ENCODE measurements at places on chromosomes 3 and 15.

DNA sequence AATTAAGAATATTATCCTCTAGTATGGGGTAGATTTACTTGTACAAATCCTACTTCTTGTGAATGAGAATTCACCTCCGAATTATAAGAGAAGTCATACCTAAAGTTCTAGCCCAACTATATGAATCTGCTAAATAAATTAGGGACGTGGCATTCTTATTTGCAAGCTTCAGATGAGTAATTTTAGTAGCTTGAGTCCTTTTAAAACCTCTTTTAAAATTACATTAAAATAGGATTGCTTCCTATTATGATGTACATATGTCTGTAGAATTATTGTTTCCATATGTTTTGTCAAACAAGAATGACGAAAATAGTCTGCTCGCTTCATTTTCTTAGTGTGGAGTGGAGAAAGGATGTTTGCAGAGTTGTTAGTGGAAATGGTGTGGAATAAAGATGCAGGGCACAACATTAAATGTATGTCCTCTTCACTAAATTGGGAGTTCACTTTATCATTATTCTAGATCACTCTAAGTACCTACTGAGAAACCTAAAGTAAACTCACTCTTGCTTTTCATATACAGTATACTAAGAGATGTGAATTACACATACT lies 59.4 kb downstream of the CMSS1 start:
- DNase-seq: no peak

DNA sequence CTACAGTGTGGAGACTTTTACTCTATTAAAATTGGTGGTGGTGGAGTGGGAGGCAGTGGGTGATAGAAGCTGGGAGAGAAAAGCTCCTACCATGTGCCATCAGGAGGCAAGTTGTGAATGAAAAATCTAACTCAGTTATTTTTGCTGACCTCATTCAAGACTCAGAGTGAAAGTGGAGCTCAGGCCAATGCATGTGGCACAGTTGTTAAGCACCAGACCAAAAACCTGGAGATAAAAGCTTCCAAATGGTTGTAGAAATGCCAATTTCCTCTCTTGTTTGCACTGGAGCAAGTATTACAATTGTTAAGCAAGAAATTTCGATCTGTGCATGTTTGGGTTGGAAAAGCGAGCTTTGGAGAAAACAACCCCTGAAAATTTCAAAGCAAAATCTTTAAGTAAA lies 81.5 kb upstream of the PRICKLE2 start:
- no peak for DNase-seq

- DNase-seq: no peak
These were observed 335.2 kb upstream of the CTDSPL start for GRCh38 chr3:37526511-37526910.

GRCh38 chr3:52173101-52173500 lies 18.9 kb upstream of the POC1A start:
- no peak for DNase-seq
